ENCODE measurements at places on chromosomes 2 and 18. TPM values are rescaled to one million over a fixed set of nuclear protein-coding genes. Genes with fewer than 3 reads are reported as not detected.

Gene LAMA1
- total RNA-seq, result not detected

Gene NAT8
- not detected for total RNA-seq

Gene DYNAP
- total RNA-seq, result not detected

Gene KCTD1
- 20.7 TPM for total RNA-seq

Gene ENOSF1
- 48.7 TPM for total RNA-seq

Gene DNAJC5G
- total RNA-seq, result not detected

Gene APLF
- 4.5 TPM for total RNA-seq

Gene GALM
- total RNA-seq, result 26.3 TPM

Gene HK2
- 7.8 TPM for total RNA-seq

Gene SULT1C2
- 2.1 TPM for total RNA-seq

Gene ZEB2
- 0.95 TPM for total RNA-seq

Gene TMEM178A
- total RNA-seq, result 2.9 TPM

Gene CDK15
- total RNA-seq, result not detected

Gene CELF4
- total RNA-seq, result 1.9 TPM

Gene KIAA2012
- not detected for total RNA-seq

Gene GNAL
- total RNA-seq, result 3.3 TPM

Gene ATP6V1B1
- 13.9 TPM for total RNA-seq

Gene ERLEC1
- 34.9 TPM for total RNA-seq

Gene PRKD3
- 27.5 TPM for total RNA-seq

Gene SEH1L
- total RNA-seq, result 98.3 TPM

Gene CNRIP1
- total RNA-seq, result not detected

Gene CYS1
- total RNA-seq, result 0.43 TPM

Gene MEP1B
- not detected for total RNA-seq

Gene GREB1
- 0.20 TPM for total RNA-seq

Gene CDK5R2
- total RNA-seq, result 0.20 TPM

Gene LYPD1
- 10.3 TPM for total RNA-seq

Gene TTN
- not detected for total RNA-seq

Gene CPO
- not detected for total RNA-seq

Gene C2orf15
- 16.9 TPM for total RNA-seq

Gene ST6GAL2
- total RNA-seq, result not detected

Gene SKOR2
- total RNA-seq, result not detected

Gene TRPM8
- total RNA-seq, result 0.48 TPM

Gene CNDP2
- total RNA-seq, result 161 TPM

Gene MDH1B
- 4.1 TPM for total RNA-seq

Gene PPIG
- 28.4 TPM for total RNA-seq

Gene SIX3
- total RNA-seq, result 1.4 TPM

Gene POTEC
- not detected for total RNA-seq

Gene ARHGAP28
- total RNA-seq, result not detected

Gene CD28
- total RNA-seq, result not detected

Gene RUFY4
- not detected for total RNA-seq

Gene CDCA7
- total RNA-seq, result 34.2 TPM

Gene ADGRF3
- 0.48 TPM for total RNA-seq

Gene IL1RL1
- total RNA-seq, result 0.55 TPM

Gene SERPINB11
- total RNA-seq, result not detected

Gene PSMA8
- total RNA-seq, result not detected

Gene SP140
- 0.58 TPM for total RNA-seq

Gene CTNNA2
- not detected for total RNA-seq

Gene OR6B2
- not detected for total RNA-seq
